ENCODE measurements at places on chromosomes 2 and 18. TPM values are rescaled to one million over a fixed set of nuclear protein-coding genes. Genes with fewer than 3 reads are reported as not detected.

The LRRTM1 gene
- 18.0 TPM for total RNA-seq

DNA sequence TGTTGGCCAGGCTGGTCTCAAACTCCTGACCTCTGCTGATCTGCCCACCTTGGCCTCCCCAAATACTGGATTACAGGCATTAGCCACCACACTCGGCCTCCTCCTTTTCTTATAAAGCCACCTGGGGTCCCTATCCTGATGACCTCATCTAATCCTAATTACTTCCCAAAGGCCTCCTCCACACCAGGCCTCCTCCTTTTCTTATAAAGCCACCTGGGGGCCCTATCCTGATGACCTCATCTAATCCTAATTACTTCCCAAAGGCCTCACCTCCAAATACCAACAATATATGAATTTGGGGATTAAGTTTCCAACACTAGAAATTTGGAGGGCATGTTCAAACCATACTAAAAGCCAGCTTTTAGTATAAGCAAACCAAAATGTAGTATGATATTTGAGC lies 9.7 kb upstream of the RMC1 start:
- no peaks in the 10 kb centered on the region for H3K27me3 ChIP-seq
- peaks cover 5% of the 10 kb centered on the region for H3K4me1 ChIP-seq
- no peaks in the 10 kb centered on the region for H3K36me3 ChIP-seq
- no peak for DNase-seq
- no peak overlapping the region for H3K4me3 ChIP-seq
- H3K27ac ChIP-seq = no peak overlapping the region

GRCh38 chr2:66189553-66189952 lies 245.4 kb upstream of the MEIS1 start:
- H3K27ac ChIP-seq = no peak overlapping the region
- H3K36me3 ChIP-seq = no peaks in the 10 kb centered on the region
- H3K4me3 ChIP-seq = no peak overlapping the region
- no peaks in the 10 kb centered on the region for H3K4me1 ChIP-seq

The CPO gene
- total RNA-seq = 0.11 TPM

DNA sequence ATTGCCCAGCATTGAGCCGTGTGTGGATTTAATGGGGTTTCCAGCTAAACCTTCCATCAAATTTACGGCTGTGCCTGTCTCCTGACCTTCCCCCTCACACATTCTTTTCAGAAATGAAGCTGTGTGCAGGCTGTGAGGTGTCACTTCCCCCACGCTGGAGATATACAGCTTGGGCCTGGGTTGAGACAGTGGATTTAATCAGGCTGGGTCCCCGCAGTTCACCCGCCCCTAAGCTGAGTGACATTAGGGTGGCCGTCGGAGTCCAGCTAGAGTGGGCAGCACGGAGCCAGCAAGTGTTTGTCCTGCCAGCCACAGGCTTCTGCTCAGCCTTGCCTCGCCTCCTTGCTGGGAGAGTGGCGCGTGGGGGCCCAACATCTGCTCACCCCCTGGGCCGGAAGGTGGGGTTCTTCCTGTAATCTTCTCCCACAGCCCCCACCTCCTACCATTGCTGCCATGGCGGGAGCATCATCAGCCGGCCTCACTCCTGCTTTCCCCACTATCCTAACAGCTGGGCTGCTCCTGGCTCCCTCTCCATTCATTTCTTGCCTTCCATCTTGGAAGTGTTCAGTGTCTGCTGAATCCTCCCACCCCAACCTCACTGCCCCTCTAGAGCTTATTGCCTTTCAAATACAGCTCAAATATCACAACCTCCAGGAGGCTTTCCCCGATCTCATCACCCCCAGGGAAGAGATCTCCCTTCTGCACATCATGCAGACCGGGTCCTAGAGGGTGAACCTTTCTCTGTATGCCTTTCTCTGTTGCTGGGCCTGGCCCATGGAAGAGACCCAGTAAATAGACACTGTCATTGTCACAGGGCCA lies 149.0 kb downstream of the GLI2 start:
- no peak overlapping the region for H3K27ac ChIP-seq
- H3K36me3 ChIP-seq = no peaks in the 10 kb centered on the region
- peaks cover 32% of the 10 kb centered on the region for H3K4me1 ChIP-seq
- no peaks in the 10 kb centered on the region for H3K27me3 ChIP-seq
- no peak for DNase-seq
- no peak overlapping the region for H3K4me3 ChIP-seq

DNA sequence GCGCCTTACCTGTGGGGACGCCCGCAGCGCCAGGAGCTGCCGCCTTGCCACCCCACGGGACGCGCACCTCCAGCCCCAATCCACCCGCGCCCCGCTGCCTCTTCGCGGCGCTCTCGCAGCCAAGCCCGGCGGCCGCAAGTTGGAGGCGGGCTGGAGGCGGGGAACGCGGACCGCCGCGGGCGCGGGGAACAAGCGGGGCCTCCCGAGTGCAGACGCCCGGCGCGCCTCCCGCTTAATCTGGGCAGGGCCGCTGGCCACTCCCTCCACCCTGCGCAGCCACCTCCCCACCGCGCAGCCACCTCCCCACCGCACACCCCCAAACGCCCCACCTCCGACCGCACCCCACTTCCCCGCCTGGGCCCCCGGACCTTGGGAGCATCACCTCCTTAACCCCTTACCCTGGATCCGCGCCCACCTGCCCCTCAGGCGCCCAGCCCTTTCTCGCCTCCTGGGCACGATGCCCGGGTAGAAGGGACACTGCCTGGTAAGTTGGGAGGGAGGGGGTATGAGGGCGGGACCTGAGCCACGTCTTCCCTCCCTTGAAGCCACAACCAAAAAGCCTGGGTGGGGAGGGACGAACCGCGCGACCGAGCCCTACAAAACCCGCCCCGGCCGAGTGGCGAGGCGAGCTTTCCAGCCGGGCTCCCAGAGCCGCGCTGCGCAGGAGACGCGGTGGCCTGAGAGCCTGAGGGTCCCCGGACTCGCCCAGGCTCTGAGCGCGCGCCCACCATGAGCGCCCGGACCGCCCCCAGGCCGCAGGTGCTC lies at the start of the genes COL4A3 and COL4A4:
Gene COL4A3, plus strand, starts transcription at position 627 of the 765 bp plus-strand sequence. Its CDS starts 103 bp downstream, at position 730.
Gene COL4A4, minus strand, starts transcription at position 208 of the 765 bp plus-strand sequence. CDS start 16,722 bp downstream, outside the sequence.
- H3K4me1 ChIP-seq = no peaks in the 10 kb centered on the region
- peak; percentile 30 for DNase-seq
- H3K4me3 ChIP-seq = peak within 1 kb of the TSS; percentile 36
- no peak within 1 kb of the TSS for H3K27ac ChIP-seq

GRCh38 chr2:122100756-122101155 lies 345.3 kb downstream of the TSN start:
- H3K27me3 ChIP-seq = no peaks in the 10 kb centered on the region
- H3K4me1 ChIP-seq = no peaks in the 10 kb centered on the region
- no peak for DNase-seq
- H3K4me3 ChIP-seq = no peak overlapping the region
- H3K36me3 ChIP-seq = no peaks in the 10 kb centered on the region
- no peak overlapping the region for H3K27ac ChIP-seq

The TDRD15 gene
- total RNA-seq = not detected

DNA sequence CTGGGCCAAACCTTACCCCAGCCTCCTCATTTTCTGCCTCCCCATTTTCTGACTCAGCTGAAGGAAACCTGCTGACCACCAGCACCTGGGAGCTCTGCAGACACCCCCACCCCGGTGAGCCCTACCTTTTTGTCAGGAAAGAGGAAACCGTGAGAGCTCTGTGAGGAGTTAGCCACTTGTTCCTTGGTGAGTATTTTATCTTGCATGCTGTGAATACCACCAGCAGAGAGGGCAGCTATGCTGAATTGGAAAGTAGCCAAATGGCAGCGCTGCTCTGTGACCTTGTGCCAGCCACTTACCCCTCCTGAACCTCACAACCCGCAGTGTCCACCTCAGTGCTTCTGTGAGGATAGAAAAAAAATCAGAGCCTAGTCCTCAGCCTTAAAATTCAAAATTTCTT lies 2.5 kb downstream of the MPPE1 start:
- H3K4me1 ChIP-seq = peaks cover 19% of the 10 kb centered on the region
- H3K27me3 ChIP-seq = no peaks in the 10 kb centered on the region
- H3K4me3 ChIP-seq = no peak overlapping the region

- H3K4me1 ChIP-seq = no peaks in the 10 kb centered on the region
- no peak overlapping the region for H3K27ac ChIP-seq
- no peaks in the 10 kb centered on the region for H3K36me3 ChIP-seq
- H3K27me3 ChIP-seq = no peaks in the 10 kb centered on the region
- H3K4me3 ChIP-seq = no peak overlapping the region
These were observed 808 bp upstream of the SERPINB11 start for GRCh38 chr18:63701952-63702351.

DNA sequence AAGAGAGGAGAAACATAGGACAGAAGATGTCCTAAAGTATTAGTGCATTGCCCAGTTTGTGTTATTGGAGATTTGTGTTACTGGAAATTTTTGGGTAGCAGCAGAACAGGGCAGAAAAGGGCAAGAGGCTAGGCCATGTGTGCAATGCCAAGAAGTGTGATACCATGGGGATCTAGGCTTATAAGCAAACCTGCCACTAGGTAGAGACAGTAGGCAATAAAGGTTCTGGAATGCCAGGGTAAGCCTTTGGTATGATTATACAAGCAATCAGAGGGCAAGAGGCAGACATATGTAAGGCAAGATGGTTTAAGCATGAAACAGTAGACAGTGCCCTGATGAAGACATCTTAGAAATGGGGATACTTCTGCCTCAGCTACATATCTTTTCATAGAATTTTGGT lies 12.3 kb upstream of the CERS6 start:
- no peaks in the 10 kb centered on the region for H3K27me3 ChIP-seq
- no peak overlapping the region for H3K4me3 ChIP-seq
- no peak for DNase-seq
- peaks cover 3% of the 10 kb centered on the region for H3K4me1 ChIP-seq
- H3K27ac ChIP-seq = no peak overlapping the region

The IL1B gene
- not detected for total RNA-seq
